Urothelium cell line (cell line): ENCODE measurements at places on chromosomes 1 and 21.

- DNase-seq = no peak
Observed at GRCh38 chr1:236942431-236942830, 61.8 kb downstream of the MT1HL1 start.

DNA sequence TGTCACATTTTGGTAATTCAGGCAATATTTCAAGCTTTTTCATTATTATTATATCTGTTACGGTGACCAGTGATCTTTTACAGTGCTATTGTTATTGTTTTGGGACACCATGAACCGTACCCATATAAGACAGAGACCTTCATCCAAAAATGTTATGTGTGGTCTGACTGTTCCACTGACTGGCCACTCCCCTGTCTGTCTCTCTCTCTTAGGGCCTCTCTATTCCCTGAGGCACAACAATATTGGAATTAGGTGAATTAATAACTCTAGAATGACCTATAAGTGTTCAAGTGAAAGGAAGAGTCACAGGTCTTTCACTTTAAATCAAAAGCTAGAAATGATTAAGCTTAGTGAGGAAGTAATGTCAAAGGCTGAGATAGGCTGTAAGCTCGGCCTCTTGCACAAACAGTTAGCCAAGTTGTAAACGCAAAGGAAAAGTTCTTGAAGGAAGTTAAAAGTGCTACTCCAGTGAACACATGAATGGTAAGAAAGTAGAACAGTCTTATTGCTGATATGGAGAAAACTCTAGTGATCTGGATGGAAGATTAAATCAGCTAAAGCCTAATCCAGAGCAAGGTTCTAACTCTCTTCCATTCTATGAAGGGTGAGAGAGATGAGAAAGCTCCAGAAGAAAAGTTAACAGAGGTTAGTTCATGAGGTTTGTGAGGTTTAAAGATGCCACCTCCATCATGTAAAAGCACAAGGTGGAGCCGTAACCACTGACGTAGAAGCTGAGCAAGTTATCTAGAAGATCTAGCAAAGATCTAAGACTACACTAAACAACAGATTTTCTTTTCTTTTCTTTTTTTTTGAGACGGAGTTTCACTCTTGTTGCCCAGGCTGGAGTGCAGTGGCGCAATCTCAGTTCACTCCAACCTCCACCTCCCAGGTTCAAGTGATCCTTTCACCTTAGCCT is 19.7 kb upstream of the DIPK1A start:
- DNase-seq = no peak

DNA sequence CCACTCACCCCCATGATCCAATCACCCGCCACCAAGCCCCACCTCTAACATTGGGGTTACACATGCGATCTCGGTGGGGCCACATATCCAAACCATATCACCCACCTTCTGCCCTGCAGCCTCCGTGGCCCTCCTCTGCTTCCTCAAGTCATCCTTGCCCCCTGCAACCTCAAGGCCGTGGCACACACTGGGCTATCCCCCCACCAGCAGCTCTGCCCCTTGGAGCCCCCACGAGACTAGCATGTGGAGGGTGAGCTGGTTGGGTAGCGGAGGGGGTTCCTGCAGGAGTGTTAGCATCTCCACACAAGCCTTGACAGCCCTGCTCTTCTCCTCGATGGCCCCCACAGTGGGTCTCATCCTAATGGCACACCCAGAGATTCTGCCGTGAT is 100.8 kb downstream of the TOMM20 start:
- no peak for DNase-seq

- peak; percentile 38 for DNase-seq
Observed at GRCh38 chr1:50750021-50750619, 209.9 kb downstream of the FAF1 start.

GRCh38 chr1:12124693-12125421 is 41.9 kb upstream of the TNFRSF1B start:
- DNase-seq = peak; percentile 73

DNA sequence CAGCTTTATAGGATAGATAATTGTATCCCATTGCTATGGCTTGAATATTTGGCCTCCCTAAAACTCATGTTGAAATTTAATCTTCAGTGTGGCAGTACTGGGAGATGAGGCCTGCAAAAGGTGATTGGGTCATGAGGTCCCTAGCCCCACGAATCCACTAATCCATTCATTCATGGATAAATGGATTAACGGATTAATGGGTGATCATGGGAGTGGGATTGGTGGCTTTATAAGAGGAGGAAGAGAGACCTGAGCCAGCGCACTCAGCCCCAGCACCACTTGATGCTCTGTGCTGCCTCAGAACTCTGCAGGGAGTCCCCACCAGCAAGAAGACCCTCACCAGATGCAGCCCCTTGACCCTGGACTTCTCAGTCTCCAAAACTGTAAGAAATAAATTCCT is 32.0 kb downstream of the S100A6 start:
- no peak for DNase-seq

- peak; percentile 8 for DNase-seq
Observed at GRCh38 chr1:81237473-81238089, 563.2 kb upstream of the ADGRL2 start.

GRCh38 chr1:169784102-169784501 is 10.6 kb downstream of the METTL18 start:
- DNase-seq = no peak

- no peak for DNase-seq
Observed at GRCh38 chr1:54585181-54586066, 37.4 kb downstream of the ACOT11 start.

- DNase-seq = no peak
Observed at GRCh38 chr21:42349420-42350317, 1.1 kb downstream of the TFF2 start.

GRCh38 chr1:11187931-11188330 is 1.2 kb upstream of the ANGPTL7 start:
- no peak for DNase-seq

DNA sequence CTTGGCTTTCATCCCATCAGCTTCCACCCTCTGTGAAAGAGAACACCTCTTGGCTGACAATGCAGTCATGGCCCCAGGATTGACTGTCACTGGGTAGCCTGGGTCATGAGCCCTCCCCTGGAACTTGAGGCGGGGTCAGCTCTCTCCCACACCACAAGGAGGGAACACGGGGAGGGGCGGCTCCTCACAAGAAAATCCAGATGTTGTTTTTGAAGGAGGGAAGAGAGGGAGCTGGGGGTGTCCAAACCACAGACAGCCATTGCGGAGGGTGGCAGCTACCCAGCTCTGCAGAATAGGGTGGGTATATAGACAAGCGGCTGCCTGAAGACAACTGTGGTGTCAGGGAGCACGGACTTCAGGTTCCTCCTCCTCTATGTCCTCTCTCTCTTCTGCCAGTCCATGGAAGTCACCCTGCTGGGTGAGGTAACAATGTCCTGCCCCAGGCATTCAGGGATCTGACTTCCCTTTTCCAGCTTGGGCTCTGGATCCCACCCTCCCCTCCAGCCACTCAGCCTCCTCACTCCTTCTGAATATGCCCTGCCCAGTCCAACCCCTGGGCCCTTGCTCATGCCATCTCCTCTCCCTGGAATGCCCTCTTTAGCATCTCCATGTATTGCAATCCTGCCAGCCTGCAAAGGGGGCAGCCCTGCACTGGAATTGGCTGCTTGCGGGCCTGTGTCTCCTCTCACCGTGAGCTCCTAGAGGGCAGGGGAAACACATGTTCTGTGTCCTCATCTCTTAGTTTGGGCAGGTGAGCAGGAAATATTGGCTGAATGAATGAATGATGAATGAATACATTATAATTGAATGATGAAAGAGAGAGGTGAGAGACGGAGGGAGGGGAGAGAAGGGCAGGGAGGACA is 60.9 kb upstream of the RUNX3 start:
- no peak for DNase-seq

DNA sequence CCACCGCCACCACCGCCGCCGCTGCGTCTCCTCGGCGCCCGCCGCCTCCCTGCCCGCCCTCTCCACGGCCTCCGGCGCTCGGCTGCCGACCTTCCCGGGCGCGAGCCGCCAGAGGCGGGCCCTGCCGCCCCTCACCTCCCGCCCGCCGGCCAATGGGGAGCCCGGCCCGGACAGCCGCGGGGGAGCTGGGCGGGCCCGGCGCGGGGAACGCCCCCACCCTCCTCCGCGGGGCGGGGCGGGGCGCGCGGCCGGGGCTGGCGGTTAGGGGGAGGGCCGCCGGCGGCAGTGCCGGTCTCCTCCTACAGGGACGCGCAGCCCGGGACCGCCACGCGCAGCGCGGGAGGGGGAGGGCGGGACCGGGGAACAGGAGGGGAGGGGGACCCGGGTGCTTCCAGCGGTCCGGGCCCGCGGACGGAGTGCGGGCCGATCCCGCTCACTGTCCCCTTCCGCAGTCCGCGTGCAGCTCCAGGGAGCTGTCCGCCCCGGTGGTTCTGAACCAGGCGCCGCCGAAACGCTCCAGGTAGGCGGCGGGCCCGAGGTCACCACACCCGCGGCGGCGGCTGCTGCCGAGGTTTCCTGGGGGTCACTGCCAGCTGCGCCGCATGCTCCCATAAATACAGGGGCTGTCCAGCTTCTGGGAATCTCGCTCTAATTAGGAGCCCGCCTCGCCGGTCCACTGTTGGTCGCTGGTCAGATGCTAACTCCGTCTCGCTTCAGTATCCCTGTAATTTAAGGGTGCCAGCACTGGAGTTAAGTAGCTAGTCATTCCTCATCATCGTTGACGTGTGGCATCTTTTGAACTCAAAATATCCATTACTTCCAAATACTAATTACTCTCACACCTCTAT is at the start of gene PGBD5:
TSS of gene PGBD5 (minus strand) at position 87 of the 848 bp plus-strand sequence. CDS start 404 bp downstream, outside the sequence.
- peak; percentile 90 for DNase-seq

DNA sequence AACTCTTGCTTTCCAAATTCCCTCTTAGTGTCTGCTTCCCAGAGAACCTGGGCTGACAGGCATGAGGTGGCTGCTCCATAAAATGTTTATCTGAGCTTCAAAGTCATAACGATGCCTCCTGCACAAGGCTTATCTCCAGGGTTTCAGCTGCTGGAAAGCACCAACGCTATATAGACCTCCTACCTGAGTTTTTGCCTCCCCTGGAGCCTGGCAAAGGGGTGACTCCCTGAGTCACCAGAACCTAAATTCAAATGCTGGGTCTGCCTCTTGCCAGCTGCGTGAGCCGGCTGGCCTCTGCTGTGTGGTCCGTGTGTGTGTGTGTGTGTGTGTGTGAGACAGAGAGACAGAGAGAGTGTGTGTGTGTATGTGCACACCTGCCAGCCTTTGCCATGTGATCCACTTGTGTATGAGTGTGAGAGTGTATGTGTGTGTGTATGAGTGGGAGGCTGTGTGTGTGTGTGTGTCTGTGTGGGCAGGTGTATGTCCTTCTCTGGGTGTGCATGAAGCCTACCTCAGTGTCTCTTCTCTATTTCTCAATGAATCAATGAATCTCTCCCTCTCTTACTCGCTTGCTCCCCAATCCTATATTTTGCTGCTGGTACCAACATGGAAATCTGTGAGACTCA is 714.9 kb downstream of the MATN1 start:
- DNase-seq = no peak

DNA sequence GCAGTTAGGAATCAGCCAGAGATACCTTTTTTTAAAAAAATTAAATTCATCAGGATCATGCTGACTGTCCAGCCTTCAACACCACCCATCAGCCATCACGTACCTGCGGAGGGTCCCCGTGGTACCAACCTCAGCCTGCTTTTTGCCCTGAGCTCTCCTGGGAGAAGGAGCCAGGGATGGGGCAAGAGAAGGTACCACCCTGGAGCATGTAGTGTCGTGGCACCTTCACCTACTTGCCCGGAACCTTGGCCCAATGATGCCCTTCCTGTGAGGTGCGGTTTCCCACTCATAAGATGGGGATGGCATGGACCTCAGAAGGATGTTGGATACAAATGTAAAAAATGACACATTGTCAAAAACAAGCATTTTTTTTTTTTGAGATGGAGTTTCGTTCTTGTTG is 88.4 kb upstream of the C1orf174 start:
- no peak for DNase-seq

DNA sequence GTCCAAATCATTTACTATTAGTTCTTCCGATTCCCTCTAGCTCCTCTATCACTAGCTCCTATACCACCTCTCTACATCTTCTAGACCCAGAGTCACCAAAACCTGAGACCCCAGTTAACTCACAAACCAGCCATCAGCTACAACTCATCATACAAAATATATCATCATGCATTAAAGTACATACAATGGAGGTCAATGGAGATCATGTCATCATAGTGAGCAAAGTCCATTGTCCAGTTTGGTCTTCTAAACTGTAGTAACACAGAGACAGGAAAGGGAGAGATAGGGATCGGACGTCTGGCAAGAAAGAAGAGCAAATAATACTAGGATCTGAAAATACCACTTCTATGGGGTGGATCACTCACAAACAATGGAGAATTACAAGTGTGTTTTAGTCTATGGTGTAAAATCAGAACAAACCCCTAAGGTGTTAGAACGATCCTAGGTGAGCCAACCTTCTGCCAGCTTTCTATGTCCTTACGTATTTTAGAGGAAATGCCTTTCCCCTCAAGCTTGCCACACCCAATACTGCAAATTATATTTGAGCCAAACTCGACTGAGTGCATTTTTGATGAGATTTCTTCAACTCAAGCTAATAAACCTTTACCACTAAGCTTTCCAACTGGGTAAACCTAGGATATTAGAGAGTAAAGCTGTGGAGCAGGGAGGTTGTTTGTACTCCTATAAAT is 3.9 kb downstream of the ADIPOR1 start:
- no peak for DNase-seq

- DNase-seq = no peak
Observed at GRCh38 chr1:33560680-33561079, 88.2 kb downstream of the ZSCAN20 start.

- peak; percentile 78 for DNase-seq
Observed at GRCh38 chr1:16980473-16981268, at the start of gene MFAP2. Gene MFAP2 (minus strand): TSS chr1:16980620. CDS start chr1:16978273, 2,347 bp downstream.

GRCh38 chr1:109198043-109198695 is 15.5 kb upstream of the SARS1 start:
- peak; percentile 85 for DNase-seq

GRCh38 chr1:8184301-8184700 is 133.6 kb upstream of the SLC45A1 start:
- DNase-seq = no peak

GRCh38 chr1:156608036-156608674 is 6.9 kb upstream of the GPATCH4 start:
- peak; percentile 73 for DNase-seq

DNA sequence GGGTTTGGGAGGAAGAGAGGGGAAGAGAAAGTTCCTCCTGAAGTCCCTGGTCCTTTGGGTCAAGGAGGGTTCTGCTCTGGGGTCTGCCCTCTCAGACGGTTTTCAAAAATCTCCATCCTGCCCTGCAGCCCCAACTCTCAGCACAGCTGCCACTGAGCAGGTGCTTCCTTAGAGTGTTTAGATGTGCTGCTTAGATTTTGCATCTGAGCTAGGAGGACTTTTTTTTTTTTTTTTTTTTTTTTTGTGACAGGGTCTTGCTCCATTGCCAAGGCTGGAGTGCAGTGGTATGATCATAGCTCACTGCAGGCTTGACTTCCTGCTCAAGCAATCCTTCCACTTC is 324.9 kb upstream of the POU3F1 start:
- no peak for DNase-seq
